ENCODE measurements at places on chromosomes 13 and 19. TPM values are rescaled to one million over a fixed set of nuclear protein-coding genes. Genes with fewer than 3 reads are reported as not detected.
A peak's percentile ranks its signal among the peaks of the same experiment; 100 is the strongest.

DNA sequence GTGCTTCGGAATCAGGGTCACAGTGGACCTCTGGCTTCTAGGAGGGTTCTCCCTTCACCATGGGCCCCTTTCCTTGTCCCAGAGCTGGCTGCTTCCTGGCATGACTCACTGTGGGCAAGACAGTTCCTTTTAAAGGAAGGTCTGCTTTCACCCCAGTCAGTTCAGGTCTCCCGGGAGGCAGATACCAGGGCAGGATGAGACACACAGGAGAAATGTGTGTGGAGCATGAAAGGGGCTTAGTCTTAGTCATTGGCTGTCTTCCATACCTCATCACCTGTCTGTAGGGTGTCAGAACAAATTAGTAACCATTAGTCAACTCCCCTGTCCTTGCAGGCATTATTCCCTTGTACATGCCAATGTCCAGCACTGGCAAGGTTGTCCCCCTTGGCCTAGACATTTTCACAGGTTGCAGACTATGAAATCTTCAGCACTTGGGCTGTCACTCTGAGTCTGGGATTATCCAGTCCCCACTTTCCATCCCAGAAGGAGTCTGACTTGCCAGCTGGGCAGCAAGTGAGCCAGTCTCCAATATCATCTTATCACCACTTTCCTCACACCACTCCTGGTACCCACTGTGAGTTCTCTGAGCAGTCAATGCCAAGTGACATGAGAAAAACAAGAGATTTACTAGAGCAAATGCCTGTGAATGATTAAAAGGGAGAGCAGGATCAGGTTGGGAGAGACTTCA, 76.8 kb upstream of the MEDAG start:
- DNase-seq: no peak
- H3K27me3 ChIP-seq: no peaks in the 10 kb centered on the region
- H3K4me1 ChIP-seq: peaks cover 11% of the 10 kb centered on the region
- H3K36me3 ChIP-seq: no peaks in the 10 kb centered on the region
- H3K4me3 ChIP-seq: no peak overlapping the region

GRCh38 chr13:111177921-111178320, 62.8 kb downstream of the ARHGEF7 start:
- peaks cover 11% of the 10 kb centered on the region for H3K36me3 ChIP-seq
- no peak overlapping the region for H3K4me3 ChIP-seq
- H3K27ac ChIP-seq: peak overlapping the region; percentile 86
- no peak for DNase-seq

- no peak overlapping the region for H3K27ac ChIP-seq
- H3K4me3 ChIP-seq: no peak overlapping the region
- H3K4me1 ChIP-seq: no peaks in the 10 kb centered on the region
- H3K27me3 ChIP-seq: no peaks in the 10 kb centered on the region
These were observed 23.8 kb downstream of the ZSWIM9 start for GRCh38 chr19:48194041-48194843.

IGFL2 gene
- not detected for total RNA-seq

DNA sequence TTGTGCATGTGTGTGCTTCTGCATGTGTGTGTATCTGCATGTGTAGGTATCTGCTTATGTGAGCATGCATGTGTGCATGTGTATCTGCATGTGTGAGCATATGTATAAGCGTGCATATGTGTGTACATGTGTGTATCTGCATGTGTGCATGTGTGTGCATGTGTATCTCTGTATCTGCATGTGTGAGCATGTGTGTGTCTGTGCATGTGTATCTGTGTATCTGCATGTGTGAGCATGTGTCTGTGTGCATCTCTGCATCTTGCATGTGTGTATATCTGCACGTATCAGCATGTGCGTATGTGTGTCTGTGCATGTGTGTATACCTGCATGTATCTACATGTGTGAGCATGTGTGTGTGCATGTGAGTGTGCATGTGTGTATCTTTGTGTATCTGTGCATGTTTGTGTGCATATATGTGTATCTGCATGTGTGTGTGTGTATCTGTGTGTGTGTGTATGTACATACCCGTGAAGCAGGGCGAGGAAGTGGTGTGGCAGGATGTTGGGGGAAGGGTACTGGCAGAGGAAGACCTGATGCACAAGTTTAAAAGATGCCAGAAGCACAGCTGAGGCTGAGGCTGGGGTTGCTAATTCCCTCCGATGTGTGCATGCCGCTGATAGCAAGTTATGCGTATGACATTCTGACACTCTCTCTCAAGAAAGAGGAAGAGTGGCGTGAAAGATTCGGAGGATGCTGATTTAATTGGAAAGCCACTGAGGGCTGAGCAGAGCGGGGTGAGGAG, 64.2 kb downstream of the TEX29 start:
- H3K27ac ChIP-seq: no peak overlapping the region
- H3K36me3 ChIP-seq: no peaks in the 10 kb centered on the region
- H3K4me1 ChIP-seq: no peaks in the 10 kb centered on the region
- H3K27me3 ChIP-seq: no peaks in the 10 kb centered on the region
- no peak for DNase-seq

DNA sequence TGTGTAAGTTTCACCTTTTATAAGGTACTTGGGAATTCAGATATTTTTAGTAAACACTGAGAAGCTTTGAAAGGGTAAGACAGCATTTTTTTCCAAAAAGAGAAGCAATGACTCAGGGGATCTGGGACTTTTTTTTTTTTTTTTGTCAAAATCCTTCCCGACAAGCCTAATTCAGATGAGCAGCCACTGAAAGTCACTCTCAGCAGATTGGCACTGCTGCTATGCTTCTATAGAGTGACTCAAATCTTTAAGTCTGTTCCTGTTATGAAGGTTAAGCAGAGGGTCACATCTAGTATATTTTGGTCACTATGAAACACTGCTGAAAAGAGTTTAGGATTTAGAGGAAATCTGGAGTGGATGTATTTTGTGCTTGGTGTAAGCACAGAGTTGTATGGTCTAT, 571.1 kb downstream of the MYO16 start:
- no peaks in the 10 kb centered on the region for H3K36me3 ChIP-seq
- H3K27ac ChIP-seq: no peak overlapping the region
- no peak overlapping the region for H3K4me3 ChIP-seq
- H3K27me3 ChIP-seq: no peaks in the 10 kb centered on the region
- H3K4me1 ChIP-seq: no peaks in the 10 kb centered on the region

ZNF382 gene
- 9.2 TPM for total RNA-seq

C19orf44 gene
- 19.0 TPM for total RNA-seq

DNA sequence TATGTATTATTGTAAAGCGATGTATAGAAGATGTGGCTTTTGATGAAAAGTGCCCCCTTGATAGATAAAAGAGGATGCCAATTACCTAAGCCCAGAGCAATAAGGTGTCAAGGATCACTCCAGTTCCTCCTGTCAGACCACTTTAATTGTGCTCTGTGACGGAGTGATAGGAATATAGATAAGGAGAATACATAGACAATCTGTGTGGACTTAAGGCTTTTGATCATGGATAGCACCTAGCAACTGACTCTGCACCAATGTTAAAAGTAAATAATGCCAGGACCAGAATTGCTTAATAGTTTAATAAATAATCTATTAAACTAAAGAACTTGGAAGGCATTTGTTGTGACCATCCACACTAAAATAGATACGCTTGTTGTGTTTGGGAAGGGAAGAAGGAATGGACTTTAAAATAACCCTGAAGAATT, 390.7 kb upstream of the ARGLU1 start:
- no peaks in the 10 kb centered on the region for H3K4me1 ChIP-seq
- no peak overlapping the region for H3K4me3 ChIP-seq
- H3K27ac ChIP-seq: no peak overlapping the region
- H3K27me3 ChIP-seq: no peaks in the 10 kb centered on the region
- no peaks in the 10 kb centered on the region for H3K36me3 ChIP-seq

DNA sequence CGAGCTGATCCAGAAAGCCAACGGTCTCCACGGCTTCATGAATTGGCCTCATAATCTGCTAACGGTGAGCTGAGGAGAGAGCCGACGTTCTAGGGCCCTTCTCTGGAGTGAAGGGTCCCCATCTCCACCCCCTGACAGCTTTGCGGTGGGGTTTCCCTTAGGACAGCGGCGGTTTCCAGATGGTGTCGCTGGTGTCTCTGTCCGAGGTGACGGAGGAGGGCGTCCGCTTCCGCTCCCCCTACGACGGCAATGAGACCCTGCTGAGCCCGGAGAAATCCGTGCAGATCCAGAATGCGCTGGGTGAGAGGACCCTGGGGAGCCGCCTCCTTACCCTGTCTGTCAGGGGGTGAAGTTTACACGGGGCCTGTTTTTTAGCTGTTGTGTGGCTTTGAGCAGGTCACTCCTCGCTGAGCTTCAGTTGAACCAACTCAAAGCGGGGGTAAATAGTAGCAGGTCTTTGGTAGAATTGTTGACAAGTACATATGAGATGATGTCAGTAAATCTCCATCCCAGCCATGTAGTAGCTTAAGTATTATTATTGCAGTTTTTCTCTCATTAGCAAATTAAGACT, 801 bp downstream of the QTRT1 start:
- no peaks in the 10 kb centered on the region for H3K27me3 ChIP-seq
- no peak for DNase-seq
- H3K27ac ChIP-seq: no peak overlapping the region
- H3K4me3 ChIP-seq: peak overlapping the region; percentile 54
- H3K4me1 ChIP-seq: no peaks in the 10 kb centered on the region

ELSPBP1 gene
- total RNA-seq: not detected

CABP5 gene
- total RNA-seq: not detected

- H3K27ac ChIP-seq: no peak overlapping the region
- no peak overlapping the region for H3K4me3 ChIP-seq
- H3K27me3 ChIP-seq: no peaks in the 10 kb centered on the region
These were observed 73.9 kb upstream of the GPR183 start for GRCh38 chr13:99380921-99381645.

B3GNT3 gene
- total RNA-seq: not detected

- no peak for DNase-seq
- H3K4me3 ChIP-seq: no peak overlapping the region
- no peak overlapping the region for H3K27ac ChIP-seq
- H3K27me3 ChIP-seq: no peaks in the 10 kb centered on the region
These were observed 54.3 kb downstream of the MTMR6 start for GRCh38 chr13:25232937-25233515.

DNA sequence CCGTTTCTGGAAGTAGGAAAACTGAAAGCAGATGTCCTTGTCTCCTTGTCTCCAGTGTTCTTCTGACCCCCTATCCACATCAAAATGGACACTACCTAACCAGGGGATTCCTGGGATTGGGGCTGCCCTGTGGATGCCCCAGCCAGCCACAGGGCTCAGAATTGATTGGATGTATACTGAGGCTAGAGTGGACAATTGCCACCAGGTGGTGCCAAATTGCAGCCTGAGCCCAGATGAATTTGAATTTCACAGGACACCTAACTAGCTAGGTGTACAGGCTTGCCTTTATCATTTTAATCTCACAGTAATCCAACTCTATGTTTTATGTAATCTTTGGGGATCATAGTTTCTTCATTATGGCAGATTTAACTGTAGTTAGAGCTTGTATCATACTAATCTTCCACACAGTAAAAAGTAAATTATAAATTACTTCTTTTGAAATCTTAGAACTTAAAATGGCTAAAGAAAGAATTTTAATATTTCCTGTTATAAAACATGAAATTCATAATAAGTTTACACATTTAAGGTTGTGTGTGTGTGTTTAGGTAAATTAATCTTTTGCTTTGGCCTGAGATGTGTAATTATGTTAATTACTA, 58.0 kb downstream of the PIBF1 start:
- H3K4me1 ChIP-seq: no peaks in the 10 kb centered on the region
- no peak for DNase-seq
- no peaks in the 10 kb centered on the region for H3K27me3 ChIP-seq

DNA sequence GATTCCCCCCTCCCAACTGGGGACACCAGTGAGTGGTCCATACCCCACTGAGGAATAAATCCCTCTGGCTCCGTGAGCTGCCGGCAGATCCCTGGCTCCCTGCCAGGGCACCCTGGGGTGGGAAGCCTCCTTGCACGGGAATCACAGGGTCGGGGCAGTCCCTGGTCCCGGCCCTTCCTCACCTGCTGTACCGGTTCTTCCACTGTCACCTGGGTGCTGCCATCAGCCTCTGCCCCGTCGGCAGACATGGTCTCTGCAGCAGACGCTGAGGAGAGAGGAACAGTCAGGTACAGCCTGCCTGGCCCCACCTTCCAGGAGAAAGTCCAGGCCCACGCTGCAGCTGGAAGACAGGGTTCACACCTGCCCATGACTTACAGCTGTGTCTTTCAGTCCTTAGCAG, 6.3 kb downstream of the PLIN3 start:
- peaks cover 70% of the 10 kb centered on the region for H3K36me3 ChIP-seq
- peaks cover 1% of the 10 kb centered on the region for H3K4me1 ChIP-seq
- no peak overlapping the region for H3K4me3 ChIP-seq
- H3K27me3 ChIP-seq: no peaks in the 10 kb centered on the region
- no peak overlapping the region for H3K27ac ChIP-seq
- DNase-seq: no peak

DNA sequence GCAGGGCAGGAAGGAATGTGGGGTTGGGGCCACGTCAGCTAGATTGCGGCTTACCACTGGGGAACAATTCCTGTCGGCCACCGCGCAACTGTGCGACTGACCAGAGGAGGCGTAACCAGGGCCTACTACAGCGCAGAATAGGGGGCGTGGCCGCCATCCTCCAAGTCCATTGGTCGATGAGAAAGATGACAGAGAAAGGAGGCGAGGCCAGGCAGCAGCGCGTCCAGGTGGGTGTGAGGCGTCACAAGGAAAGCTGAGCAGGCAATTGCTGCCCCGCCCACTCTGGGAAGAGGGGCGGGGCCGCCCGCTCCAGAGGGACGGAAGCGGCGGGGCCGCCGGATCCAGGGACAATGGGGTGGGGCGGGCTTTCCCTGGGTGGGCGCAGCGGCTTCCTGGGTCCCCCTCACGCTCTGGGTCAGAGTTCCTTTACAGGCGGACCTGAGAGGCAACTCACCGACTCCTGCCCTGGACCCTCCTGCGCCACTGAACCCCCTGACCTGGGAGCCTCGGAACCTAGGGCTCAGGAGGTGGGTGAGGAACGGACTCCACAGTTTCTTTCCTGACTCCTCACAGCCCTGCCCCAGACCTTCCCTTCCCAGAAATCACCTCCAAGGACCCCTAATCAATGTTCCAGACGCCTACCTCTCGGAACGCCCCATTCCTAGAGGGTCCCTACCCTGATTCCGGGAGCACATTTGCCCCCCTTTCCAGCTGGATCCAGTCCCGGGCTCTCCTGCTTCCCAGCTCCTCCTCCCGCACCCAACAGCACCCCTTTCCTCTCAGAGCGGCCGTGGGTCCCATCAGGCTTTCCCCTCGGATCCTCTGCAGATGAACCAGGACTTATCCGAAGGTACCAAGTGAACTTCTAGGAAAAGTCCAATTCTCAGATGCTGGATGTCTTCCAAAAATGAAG, 101.5 kb upstream of the ZNF492 start:
- H3K27ac ChIP-seq: peak overlapping the region; percentile 62
- peak overlapping the region; percentile 42 for H3K4me3 ChIP-seq
- peak; percentile 15 for DNase-seq
- H3K4me1 ChIP-seq: no peaks in the 10 kb centered on the region
- no peaks in the 10 kb centered on the region for H3K27me3 ChIP-seq

DNA sequence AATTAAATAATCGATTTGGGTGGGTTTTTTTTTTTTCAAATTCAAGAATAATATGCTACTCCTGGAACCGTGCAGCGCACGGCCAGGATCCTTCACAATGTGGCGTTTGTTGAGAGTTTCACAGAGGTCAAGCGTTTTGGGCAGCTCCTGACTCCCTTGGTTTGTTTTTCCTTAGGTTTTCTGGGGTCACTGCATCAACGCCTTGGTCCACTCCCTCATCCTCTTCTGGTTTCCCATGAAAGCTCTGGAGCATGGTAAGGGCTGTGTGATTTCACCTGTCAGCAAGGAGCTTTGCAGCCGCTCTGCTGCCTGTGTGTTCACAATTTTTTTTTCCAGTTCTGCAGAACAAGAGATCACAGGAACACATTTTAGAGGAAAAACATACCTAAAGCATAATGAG, 212.4 kb downstream of the SHISA2 start:
- H3K27ac ChIP-seq: no peak overlapping the region
- H3K4me3 ChIP-seq: no peak overlapping the region
- no peaks in the 10 kb centered on the region for H3K4me1 ChIP-seq
- no peaks in the 10 kb centered on the region for H3K27me3 ChIP-seq

GDF15 gene
- 31.0 TPM for total RNA-seq

All from tibial nerve (tissue), 4 donors.